ENCODE measurements at places on chromosomes 11 and 22.

- DNase-seq, result no peak
Observed at GRCh38 chr11:26944866-26945664, 48.8 kb upstream of the FIBIN start.

GRCh38 chr11:31956310-31956709 lies 134.6 kb upstream of the RCN1 start:
- no peak for DNase-seq

DNA sequence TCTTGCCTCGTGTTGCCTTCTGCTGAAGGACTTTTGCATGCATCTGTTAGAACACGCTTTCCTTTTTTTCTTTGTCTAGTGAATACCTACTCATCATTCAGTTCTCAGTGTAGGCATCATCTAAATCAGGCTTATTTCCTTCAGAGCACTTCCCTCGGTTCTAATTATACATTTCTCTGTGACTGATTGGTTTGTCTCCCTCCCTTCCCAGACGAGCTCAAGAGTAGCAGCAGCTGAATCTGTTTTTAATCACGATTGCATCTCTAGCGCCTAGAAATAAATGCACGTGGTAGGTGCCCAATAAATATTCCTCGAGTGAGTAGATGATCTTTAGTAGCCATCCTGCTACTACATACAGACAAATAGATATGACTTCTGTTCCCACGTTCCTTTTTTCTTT lies 6.3 kb downstream of the CEP164 start:
- no peak for DNase-seq

- no peak for DNase-seq
Observed at GRCh38 chr11:67482275-67482826, 475 bp upstream of the AIP start.

DNA sequence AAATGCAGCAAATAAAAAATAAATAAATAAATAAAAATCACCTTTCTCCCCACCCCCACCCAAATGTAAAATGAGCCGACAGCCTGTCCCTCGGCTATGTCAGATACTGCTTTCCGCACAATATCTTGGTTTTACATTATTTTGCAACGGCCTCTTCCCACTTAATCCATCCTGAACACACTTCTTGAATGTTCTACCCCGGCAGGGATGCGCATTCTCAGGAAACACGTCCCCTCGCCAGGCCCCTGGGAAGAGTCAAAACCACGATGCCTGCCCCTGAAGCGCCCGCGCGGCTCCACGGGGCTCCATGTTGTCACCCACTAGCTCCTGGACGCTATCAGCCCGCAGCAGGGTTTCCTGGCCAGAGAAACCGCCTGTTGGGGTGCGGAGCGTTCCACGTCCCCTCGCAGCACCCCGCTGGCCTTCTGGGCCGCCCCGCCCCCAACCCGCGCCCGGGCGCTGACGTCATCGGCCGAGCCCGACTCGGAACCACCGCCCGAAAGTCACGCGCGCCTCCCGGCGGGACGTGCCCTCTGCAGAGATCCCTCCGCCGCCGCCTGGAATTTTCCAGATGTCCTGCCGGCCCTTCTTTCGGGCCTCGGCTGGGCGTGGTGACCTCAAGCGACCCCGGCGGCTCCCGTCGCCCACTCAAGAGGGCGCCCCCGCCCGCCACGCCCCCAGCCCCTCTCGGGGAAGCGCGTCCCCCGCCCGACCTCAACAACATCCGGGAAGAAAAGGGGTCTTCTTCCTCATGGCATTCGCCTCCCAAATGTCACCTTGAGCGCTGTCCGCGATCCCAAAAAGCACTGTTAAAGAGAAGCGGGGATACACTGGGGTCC lies 585 bp upstream of the NEAT1 start:
- DNase-seq, result peak; percentile 90

DNA sequence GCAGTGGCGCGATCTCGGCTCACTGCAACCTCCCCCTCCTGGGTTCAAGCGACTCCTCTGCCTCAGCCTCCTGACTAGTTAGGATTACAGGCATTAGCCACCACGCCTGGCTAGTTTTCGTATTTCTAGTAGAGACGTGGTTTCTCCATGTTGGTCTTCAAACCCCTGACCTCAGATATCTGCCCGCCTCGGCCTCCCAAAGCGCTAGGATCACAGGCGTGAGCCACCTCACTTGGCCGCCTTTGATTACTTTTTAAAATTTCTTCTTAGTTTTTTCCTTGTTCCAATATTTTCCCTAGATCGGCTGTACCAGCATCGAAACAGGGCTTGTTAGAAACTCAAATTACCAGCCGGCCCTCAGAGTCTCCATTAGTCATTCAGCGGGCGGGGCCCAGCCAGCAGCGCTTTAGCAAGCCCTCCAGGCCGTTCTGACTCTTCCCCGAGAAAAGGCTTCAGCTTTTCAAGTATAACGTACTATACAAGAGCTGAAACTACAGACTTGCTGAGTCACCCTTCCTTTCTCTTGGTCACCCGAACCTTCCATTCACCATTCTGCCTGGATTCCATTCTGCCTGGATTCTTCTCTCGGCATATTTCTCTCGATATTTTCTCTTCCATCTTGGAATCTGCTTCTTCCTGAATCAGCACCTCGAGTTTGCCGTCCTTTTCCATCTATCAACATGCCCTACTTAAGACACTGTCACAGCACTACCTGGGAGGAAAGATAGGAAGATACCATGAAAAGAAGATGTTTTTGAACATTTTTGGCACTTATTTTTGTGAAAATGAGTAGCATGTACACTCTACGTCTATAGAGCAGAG lies 6.7 kb upstream of the CAPRIN1 start:
- no peak for DNase-seq

GRCh38 chr22:47439643-47440265 lies 677.3 kb downstream of the TBC1D22A start:
- DNase-seq, result no peak

- no peak for DNase-seq
Observed at GRCh38 chr11:44708009-44708408, 18.8 kb upstream of the TSPAN18 start.

GRCh38 chr11:70210051-70210501 lies 7.0 kb downstream of the FADD start:
- DNase-seq, result no peak

DNA sequence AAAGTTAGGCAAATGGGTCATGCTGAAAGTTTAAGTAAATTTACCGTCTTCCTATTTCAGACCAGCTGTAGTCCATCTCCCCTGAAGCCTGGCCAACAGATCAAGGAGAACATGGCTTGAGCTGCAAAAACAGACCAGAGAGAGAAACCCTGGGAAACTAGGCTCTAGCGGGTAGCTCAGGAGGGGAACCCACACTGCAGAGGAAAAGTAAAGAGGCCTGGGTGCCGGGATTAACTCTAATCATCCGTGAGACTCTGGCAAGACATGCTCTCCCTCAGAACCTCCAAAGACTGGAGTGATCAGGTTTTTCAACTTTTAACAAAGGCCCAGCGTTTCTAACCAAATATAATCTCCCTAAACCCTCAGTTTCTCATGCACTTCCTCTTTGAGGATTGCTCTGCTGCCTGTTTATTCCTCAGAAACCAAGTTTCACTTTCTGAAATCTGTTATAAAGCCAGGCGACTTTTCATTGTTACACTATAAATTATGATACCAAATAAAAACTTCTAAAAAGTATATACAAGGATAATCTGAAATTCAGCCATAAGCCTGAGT lies 67.5 kb downstream of the GAB2 start:
- no peak for DNase-seq

DNA sequence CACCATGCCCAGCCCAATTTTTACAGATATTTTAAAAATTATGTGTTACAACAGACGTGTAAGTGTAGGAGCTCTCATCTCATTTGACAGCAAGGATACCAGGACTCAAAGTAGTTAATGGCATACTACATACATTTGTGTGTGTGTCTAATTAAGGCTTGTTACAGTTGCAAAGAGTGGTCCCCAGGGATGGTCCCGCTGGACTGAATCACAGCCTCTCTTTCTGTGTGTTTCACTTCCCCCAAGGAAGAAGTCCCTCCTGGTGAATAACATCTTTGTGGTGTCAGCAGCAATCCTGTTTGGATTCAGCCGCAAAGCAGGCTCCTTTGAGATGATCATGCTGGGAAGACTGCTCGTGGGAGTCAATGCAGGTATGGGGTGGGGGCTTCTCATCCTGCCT lies 17.2 kb downstream of the SLC2A11 start:
- DNase-seq, result no peak

- DNase-seq, result no peak
Observed at GRCh38 chr11:61967924-61968757, 707 bp upstream of the FTH1 start.

DNA sequence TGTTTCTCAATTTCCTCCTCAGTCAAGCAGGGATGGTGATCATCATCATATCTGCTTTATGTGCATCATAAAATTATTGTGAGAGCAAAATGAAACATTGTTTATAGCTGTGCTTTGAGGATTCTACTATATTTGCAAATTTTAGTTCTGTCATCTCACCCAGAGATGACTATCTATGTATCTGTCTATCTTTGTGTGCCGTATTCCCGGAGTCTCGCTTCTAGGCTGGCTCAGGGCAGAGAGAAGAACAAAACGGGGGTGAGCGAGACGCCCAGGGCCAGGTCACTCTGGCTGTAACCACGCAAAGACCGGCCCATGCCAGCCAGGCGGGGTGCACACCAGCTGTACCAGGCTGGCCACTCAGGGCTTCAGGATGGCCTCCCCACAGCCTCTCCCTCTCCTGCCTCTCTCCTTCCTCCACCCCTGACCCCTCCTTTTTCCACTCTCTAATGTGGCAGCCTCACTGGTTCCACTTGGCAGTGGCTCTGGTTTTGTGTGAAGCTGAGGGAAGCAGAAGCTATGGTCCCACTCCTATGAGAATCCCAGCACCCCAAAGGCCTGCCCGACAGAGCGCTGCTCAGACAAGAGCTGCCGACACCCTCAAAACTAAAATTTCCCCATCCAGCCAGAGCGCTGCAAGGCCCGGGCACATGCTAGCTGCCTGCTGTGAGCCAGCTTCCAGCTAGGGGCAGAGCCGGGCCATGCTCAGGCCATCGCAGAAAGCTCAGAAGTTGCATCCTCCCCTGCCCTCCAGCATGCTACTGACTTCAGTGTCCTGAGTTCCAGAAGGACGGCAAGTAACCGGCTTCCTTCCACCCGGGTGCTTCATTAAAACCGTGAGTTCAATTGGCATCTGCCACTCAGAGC lies 139.5 kb upstream of the TBCEL start:
- DNase-seq, result no peak

DNA sequence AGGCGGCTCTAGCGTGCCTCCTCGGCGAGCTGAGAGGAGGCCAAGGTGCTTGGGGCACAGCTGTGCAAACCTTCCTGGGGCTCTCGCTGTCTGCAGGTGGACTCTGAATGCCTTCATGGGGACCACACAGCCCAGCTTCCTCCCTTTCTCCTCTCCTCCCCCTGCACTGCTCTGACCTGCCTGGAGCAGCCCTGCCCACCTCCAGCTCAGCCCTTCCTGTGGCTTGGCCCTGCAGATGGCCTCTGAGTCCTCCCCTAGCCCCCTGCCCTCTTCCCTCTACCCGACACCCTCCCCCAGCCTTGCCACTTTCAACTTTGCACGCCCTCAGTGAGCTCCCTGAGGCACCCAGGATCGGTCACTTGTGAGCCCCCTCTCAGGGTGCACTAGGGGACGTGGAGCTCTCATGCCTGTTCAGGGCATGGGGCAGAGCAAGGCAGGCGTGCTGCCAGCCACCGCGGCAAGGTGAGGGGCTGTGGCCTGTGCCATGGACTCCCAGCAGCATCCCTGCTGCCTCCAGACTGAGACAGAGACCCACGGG lies 31.4 kb downstream of the PPM1F start:
- no peak for DNase-seq

- no peak for DNase-seq
Observed at GRCh38 chr11:24496736-24497725, at the start of gene LUZP2. Gene LUZP2 (plus strand): TSS chr11:24497053.

GRCh38 chr11:76067099-76067498 lies 139.2 kb downstream of the WNT11 start:
- DNase-seq, result no peak

DNA sequence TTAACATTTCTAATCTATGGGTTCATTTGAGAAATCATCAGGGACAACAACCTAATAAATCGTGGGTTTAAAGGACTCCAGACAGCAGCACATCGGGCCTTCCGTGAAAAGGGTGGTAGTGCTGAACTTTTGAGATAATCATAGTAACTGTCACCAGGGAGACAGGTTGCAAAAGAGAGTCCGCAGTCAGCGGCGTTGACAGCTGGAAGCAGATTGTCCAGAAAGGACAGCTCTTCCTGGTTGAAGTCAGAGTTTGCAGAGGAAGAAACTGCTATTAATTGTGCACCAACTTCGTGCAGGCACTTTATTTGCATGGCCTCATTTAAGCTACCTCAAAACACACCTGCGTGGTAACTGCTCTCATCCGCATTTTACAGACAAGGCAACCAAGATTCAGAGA lies 20.5 kb upstream of the ISX start:
- DNase-seq, result no peak

GRCh38 chr11:129608711-129609110 lies 206.9 kb upstream of the TMEM45B start:
- no peak for DNase-seq

DNA sequence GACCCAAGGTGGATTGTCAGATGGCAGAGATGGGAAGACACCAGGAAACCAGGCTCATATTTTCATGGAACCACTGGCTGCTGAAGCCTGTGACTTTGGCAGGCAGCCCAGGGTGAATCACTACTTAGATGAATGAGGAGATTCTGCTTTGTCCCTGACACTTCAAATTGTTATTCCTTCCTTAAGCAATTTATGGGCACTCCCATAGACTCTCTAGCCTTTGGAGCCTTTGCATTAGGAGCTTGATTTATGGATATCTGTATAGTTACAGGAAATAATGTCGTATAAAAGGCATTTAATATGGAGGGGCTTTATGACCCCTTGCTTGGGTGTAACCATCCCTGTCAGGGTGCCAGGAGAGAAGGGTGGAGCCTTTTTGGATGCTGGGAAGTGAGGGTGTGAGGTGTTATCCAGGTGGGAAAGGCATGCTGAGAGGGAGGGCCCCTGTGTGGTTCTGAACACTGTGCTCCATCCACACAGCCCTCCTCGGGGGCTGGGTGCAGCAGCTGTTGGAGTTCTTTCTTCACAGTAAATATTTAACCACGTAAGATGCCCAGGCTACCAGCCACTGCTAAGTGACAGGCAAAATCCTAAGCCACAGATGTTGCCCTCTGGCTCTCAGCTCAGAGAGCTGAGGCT lies 35.3 kb downstream of the IL18 start:
- DNase-seq, result no peak

DNA sequence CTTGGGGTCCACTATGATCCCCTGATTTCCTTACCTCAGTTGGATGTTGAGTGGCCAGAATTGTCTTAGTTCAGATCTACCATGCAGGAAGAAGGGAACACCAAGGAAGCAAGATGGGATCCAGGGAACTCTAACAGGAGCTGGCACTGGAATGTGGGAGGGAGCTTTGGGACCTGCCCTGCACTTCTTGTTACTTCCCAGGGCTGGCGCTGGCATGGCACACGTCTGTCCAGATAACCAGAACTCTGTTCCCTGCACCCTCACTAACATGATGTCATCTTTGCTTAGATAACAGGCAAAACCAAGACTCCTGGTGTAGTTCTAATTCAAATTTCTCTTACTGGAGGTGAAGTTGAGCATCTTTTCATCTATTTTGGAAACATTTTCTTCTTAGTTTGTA lies 550.0 kb downstream of the MN1 start:
- no peak for DNase-seq

- no peak for DNase-seq
Observed at GRCh38 chr11:109851780-109852390, 241.3 kb upstream of the ZC3H12C start.

GRCh38 chr11:18522388-18522787 lies 4.4 kb downstream of the TSG101 start:
- DNase-seq, result no peak
